Foreskin keratinocyte (primary cell): ENCODE measurements at places on chromosomes 3 and 15. TPM values are rescaled to one million over a fixed set of nuclear protein-coding genes. Genes with fewer than 3 reads are reported as not detected.

GRCh38 chr3:194166682-194167479 is 30.9 kb downstream of the HES1 start:
- no peak for DNase-seq

PTH1R gene
- polyA plus RNA-seq: not detected in 2 replicates

DNA sequence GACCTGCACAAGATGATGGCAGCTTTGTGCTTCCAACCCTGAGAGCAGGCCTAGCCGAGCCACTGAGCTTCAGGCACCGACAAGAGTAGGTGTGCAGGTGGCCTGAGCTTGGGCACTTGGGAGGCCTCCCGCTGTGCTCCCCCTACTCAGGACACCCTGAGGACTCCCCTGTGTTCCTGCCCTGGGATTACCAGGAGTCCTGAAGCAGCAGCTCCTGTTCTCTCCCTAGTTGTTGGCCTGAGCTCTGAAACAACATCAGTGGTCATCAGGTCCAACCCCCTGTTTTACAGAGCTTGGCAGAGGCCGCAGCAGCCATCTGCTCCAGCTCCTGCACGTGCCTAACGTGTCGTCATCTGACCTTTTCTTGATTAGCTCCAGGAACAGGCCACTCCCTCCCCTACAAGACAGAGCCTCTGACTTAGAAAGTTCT is 8.0 kb upstream of the MESP2 start:
- DNase-seq: no peak

DNA sequence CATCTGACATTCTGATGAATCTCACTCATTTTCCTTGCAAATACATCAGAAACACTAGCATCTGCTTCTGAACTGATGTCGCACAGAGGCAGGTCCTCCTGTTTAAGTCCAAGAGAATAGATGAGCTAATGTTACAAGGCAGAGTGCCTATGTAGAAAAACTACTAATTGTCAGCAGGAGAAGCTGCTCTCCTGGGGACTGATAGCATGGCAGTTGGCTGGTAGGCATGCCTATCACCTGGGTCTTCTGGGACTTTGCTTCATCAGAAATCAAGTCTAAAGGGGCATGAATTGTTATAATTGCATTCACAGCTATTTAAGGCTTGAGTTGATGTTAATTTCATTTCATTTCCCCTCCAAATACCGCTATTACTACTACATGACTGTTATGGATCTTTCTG is 457.2 kb downstream of the RAP2B start:
- no peak for DNase-seq

DNA sequence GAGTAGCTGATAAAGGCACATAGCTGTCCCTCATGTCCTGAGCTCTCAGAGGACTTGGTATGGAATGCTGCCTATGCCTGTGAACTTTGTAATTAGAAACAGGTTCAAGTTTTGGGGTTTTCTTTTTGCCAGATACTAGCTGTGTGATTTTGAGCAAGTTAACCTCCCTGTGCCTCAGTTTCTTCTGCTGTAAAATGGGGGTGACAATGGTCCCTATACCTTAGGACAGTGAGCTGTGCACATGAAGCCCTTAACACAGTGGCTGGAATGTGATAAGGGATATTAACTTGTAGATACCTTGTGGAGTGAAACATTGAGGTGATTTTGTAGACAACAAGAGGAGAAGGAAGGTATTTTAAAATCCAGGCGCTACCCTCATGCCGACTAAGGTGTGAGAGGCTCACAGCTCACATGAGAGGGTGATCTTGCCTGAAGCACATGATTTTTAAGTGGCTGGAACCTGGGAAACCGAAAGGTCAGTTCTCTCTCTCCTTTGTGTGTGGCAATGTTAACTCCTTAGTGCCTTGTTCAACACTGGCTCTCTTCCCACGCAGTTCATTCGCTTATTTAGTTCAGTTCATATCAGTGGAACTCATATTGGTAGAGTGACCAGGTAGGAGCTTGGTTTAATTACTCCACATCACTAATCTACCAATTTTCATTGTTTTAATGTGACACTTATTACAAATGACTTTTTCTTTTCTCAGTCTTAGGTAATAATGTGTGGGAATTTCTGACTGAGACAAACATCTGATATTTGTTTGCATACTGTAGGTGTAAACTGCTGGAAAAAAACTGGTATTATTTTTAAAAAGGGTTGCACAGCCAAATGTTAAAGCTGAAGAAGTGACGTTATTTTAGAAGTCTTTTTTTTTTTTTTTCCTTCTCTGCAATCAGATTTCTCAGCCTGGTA is 236.2 kb downstream of the ITPR1 start:
- DNase-seq: no peak

GRCh38 chr15:100768501-100768931 is 111.1 kb upstream of the ALDH1A3 start:
- DNase-seq: no peak

DNA sequence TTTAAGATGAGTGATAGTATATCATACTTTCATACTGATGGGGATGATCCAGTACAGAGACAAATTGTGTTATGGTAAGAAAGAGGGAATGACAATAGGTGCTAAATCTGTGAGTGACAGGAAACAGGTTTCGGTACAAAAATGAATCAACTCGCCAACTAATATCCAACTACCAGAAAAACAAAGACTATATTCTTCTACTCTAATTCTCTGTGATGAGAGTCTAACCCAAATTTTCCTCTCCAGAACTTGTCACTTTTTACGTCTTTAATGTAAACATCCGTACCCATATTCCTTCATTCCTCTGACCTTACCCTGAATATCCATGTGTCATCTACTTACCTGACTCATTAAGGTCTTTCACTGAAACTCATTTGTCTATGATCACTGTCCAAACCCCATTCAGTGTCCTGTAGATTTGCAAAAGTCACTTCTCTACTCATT is 39.6 kb downstream of the SCAPER start:
- peak; percentile 23 for DNase-seq

DNA sequence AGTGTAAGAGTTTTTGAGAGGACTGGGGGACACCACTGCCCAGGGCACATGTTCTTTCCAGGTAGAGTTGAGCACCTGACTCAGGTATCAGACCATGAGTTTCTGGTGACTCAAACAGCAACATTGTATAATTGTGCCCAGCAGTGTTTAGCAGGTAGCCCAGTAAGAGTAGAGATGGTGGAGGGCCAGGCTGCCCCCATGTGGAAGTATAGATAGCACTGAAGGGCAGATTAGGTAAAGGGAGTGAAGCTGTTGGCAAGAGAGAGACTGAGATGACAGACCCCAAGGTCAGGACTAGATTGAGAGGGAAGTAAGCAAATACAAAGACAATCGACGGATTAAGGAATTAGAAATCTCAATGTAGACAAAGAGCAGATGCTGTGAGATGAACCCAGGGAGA is 74.6 kb downstream of the TRIM42 start:
- no peak for DNase-seq

GABRR3 gene
- polyA plus RNA-seq: not detected in 2 replicates

- no peak for DNase-seq
Observed at GRCh38 chr3:117666812-117667211, 957.2 kb downstream of the TUSC7 start.
